Caki2 (cell line): ENCODE measurements at places on chromosomes 5 and 9.

GRCh38 chr5:118467103-118467502, 521.2 kb downstream of the DTWD2 start:
- no peak for DNase-seq

DNA sequence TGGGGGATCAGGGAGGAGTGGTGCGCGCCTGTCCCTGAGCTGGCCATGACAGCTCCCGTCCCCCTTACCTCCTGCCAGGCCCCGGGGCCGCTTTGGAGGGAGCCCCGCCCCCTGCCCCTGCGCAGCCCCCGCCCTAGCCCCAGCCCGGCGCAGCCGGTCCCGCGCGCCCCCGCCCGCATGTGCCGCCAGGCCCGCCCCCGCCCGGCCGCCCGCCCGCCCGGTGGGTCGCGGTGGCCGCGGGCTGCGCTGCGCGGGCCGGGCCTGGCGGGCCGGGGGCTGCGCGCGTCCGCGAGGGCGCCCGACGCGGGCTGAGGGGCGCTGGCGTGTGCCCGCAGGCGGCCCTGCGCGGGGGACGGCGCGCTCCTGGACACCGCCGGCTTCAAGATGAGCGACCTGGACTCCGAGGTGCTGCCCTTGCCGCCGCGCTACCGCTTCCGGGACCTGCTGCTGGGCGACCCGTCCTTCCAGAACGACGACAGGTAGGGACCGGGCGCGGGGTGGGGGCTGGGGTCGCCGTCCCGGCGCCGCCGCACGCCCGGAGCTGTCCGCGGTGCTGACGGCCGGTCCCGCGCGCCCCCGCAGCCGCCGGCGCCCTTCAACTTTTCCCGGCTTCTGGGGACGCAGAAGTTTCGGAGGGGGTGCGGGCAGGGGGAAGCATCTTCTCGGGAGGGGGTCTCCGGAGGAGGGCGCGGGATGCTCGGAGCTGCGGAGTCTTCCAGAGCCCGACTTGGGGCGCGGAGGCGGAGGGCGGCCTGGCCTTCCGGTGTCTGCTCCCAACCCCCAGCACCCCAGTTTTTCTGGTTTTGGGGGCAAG, 12.5 kb downstream of the KCNT1 start:
- no peak for DNase-seq

DNA sequence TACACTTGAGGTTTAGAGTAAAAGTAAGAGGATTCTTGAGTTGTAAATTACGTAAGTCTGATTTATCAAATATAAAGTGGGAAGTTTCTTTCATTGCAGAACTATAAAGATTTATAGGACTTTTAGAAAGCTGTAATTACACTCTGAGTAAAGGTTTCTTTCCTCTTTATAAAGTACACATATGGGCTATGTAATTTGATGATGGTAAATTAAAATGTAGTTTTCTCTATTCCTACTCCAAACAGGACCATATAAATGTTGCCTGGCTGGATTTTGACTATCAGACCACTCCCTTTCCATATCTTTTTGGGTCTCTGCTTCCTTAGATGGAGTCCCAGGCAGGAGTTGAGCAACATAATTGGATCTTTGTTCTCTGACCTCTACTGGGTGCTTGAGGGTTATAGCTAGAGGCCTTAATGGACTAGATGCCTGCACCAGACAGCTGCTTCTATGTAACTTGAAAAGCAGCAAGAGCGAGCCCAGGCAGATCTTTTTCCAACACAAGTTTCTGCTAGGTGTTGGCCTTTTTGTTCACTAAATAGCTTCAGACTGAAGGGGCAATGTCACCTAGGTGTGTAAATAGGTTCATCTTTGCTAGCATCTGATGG, 11.4 kb upstream of the TEX48 start:
- no peak for DNase-seq

DNA sequence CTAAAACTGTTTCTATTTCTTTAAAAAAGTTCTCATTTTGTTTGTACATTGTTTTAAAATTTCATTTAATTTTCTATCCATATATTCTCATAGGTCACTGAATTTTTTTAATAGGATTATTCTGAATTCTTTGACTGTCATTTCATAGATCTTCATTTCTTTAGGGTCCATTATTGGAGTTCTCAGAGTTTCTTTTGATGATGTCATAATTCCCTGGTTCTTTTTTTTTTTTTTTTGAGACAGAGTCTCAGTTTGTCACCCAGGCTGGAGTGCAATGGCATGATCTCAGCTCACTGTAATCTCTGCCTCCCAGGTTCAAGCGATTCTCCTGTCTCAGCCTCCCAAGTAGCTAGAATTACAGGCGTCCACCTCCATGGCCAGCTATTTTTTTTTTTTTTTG, 89.9 kb downstream of the DMRT2 start:
- no peak for DNase-seq

DNA sequence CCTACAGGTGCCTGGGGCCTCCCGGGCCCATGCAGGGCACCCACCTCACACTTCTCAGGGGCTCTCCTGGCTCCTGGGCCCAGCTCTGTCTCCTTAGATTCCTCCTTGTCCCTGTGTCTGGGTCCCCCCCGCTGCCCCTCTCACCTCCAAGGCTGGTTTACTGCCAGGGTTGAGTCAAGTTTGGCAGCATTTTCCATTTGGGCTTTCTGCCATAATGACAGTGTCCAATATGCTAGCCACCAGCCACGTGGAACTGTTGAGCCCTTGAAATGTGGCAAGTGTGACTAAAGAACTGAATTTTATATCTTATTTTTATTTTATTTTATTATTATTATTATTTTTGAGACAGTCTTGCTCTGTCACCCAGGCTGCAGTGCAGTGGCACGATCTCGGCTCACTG, 1.9 kb downstream of the TTC16 start:
- no peak for DNase-seq

DNA sequence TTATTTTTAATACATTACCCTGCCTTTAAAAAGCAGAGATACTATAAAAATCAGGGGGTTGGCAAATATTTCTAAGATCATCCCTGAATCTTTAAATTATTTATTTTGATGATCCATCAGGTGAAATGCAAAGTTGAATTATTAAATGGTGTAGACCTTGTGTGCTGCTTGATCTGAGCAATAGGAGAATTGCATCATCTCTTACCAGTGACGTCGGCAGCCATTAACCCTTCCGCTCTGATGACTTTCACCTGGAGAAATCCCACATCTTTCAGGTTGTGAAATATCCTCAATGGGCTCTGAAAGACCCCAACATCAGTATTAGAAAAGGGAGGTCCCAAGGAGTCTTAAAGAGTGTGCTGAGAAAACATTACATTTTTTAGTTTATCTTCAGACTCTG, 270.2 kb downstream of the SLF1 start:
- DNase-seq: no peak

DNA sequence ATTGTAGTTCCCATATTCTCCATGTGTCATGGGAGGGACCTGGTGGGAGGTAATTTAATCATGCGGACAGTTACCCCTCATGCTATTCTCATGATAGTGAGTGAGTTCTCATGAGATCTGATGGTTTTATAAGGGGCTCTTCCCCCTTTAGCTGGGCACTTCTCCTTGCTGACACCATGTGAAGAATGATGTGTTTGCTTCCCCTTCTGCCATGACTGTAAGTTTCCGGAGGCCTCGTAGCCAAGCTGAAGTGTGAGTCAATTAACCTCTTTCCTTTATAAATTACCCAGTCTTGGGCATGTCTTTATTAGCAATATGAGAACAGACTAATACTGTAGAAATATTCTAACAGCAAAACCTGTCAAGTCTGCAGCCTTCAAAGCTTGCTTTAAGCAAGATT, 293.2 kb downstream of the CTNND2 start:
- no peak for DNase-seq

GRCh38 chr5:84602371-84602771, 217.7 kb upstream of the EDIL3 start:
- DNase-seq: no peak

GRCh38 chr9:108245901-108246300, 609.9 kb downstream of the ACTL7B start:
- no peak for DNase-seq

GRCh38 chr5:132772291-132773070, 4.6 kb downstream of the SEPTIN8 start:
- no peak for DNase-seq

- DNase-seq: no peak
These were observed 38.5 kb downstream of the FAM219A start for GRCh38 chr9:34419716-34420504.

GRCh38 chr5:100647461-100648230, 112.5 kb downstream of the FAM174A start:
- DNase-seq: peak; percentile 70

- no peak for DNase-seq
These were observed 247.2 kb downstream of the FSTL4 start for GRCh38 chr5:133364936-133365707.

DNA sequence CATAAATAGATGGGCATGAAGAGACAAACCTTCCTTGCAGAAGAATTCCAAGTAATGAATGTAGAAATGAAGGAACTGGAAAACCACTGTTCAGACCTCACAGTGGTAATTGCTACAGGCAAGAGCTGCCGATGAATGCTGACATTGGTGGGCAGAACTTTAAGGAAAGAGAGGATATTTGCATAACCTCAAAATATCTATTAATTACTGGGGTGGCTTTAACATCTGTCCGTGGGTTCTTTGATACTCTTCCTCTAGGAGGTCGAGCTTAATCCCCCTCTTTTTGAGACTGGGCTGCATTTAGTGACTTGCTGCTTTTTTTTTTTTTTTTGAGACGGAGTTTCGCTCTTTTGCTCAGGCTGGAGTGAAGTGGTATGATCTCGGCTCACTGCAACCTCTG, 34.7 kb downstream of the LAMC3 start:
- no peak for DNase-seq

GRCh38 chr5:43409809-43410271, 2.4 kb downstream of the CCL28 start:
- DNase-seq: no peak

DNA sequence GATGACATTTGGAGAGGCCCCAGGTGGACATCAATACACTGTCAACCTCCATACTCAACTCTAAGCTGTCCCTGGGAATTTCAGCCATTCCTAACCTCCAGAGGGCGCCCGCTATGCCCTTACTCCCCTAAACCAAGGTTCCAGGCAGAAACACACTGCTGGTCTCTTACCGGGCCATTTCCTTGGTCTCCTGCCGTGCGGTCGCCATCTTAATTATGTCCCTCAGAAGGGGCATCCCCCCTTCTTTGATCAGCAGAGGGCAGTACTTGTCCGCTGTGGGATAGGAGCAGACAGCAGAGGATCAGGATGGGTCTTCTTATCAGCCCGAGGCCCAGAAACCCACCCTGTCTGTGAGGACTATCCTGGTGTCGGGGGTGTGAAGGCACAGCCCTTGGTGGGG, 9.3 kb upstream of the ZDHHC12 start:
- DNase-seq: peak; percentile 70

GRCh38 chr9:125538092-125538473, 168.9 kb downstream of the MAPKAP1 start:
- DNase-seq: peak; percentile 92

- no peak for DNase-seq
These were observed 513.1 kb downstream of the IRX1 start for GRCh38 chr5:4108690-4109089.

- DNase-seq: no peak
These were observed 70.1 kb upstream of the CCDC180 start for GRCh38 chr9:97237311-97237786.

- DNase-seq: no peak
These were observed 38.1 kb downstream of the CMYA5 start for GRCh38 chr5:79727451-79728355.

DNA sequence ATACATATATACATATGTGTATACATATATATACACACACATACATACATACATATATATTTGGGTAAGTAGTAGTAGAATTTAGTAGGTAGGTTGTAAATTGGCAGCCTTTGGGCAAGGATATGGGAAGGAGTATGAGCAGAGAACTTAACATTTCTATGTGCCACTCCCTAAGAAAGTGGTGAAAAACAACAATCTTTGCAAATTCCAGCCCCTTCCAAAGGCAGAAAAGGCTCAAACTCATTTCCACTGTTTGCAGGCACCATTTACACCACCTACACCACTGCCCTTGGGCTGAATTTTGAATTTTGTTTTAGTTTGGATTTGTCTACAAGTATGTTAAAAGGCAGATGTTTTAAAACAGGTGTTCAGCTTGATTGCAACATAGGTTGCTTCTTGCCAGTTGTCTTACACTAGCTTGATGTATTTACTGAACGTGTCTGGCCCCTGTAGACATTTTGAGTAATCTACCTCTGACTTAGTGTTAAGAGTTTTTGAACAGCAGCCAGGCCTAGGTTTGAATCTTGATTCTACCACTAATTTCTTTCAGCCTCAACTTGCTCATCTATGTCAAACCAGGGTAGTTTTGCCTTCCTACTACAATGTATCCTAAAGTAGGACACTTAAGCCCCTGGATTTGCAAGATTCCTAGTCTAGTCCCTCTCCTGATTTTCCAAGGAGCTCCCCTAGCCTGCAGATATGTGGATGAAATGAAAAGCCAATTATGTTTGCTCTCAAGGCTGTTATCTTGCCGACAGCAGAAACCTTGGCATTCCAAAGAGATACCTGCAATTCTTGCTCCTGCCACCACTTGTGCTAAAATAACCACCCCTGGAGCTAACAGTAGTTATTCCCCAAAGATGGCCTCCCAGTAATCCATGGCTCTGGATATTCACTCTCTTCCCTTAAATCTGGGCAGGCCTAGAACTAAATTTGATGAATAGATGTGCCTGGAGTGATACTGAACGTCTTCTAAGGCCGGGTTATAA, 156.2 kb upstream of the SLC44A1 start:
- DNase-seq: no peak

DNA sequence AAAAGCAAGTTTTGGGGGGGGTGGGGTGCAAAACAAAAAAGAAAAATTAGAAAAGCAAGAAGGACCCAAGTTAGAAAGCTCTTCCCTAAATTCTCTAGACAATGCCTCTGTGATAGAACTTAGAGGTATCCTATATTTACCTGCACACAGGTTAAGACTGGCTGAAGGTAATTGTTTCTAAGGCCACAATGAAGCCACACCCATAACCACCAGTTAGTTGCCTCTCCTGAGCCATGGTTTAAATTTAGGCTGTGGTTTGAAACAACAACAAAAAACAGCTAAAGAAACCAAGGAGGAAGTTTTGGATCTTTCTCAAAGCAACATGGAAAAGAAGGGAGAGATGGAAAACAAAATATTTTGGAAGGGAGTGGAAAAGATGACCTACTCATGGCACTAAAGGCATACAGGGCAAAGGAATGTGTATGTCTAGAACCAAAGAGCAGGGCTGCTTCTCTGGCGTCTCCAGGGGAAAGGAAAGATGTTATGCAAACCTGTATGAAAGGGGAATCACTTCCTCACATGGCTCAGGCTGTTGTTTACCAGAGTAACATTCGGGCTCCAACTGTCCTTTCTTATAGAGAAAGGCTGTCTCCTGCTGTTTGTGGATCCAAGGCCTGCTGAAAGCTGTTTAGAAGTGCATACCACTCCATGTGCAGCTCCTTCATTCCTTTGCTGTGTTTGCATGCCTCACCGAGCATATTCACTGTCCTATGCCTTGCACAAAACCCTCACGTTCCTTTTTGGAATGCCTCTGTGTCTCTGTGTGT, 408.9 kb upstream of the MPDZ start:
- DNase-seq: peak; percentile 2

DNA sequence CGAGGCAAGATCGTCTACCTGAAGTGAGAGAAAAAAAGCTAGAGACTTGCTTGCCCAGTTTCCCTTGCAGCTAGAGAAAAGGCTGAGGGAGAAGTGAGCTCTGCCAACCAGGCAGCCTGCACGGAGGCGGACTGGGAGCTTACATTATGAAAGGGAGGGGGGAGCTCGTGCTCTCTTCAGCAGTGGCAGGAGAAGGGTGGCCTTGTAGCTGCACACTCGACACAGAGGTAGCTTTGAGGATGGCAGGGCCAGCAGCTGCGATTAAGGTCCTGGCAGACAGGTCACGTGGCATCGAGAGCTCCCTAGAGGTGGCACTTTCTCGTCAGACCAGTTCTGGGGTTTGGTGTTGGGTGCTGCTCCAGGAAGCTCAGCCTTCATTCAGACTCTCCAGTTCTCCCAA, 26.7 kb downstream of the APBA1 start:
- no peak for DNase-seq
